GM06990 (cell line): ENCODE measurements at places on chromosomes 16 and 17.

- no peak for DNase-seq
Measured at GRCh38 chr17:70089513-70090148, 14.6 kb downstream of the KCNJ16 start.

GRCh38 chr16:30086291-30087140 lies 5.2 kb downstream of the TBX6 start:
- DNase-seq = no peak

DNA sequence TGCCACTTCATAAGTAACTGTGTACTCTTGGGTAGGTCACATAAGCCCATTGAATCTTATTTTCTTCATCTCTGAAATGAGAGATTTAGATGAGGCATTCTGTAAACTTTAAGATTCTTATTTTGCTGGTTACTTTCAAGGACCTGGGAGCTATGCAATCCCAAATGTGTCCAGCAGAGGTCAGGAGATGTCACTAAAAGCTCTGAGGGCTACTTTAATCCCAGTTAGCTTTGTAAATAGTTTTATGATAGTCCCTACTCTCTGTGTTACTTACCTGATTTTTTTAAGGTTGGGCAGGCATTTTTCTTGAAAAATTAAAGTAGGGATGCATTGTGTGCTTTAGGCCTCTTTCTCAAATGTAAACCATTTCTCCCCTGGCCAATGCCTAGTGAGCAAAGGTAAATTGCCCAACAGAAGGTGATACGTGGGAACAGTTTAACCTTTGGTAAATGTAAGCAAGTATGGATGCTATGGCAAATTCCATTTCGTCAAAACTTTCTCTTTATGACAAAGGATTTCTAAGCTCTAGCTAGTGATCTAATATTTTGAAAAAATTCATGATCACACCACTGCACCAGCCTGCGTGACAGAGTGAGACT lies 57.1 kb upstream of the WSB1 start:
- no peak for DNase-seq

DNA sequence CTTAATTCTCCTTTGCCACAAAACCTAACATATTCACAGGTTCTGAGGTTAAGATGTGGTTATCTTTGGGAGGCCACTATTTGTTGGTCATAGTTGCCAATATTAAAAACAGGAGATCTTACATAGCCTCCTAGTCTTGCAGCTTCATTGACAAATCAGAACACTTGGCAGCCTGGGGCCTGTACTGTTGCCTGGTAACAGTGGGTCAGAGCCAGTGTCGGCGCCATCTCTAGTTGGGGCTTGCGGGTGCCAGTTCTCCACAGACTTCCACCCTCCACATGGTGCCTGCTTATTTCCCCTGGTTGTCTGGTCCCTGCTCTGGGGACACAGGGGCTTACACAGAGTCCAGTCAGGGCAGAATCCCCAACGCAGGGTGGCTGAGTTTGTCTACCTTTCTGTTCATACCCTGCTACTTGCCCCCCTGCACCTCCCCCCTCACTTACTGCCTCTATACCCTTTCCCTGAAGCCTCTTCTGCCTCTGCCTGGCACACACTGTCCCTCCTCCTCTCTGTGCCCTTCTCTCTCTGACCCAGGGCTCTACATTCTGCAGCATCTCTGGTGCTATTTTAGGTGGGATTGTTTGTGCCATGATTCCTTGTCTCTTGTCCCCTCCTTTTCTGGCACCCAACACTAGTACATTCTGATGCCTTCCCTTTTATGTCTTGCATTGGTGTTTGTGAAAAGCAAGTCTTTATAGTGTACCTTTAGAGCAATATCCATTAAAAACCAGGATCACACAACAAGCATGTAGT lies 13.4 kb downstream of the EPN2 start:
- no peak for DNase-seq

- peak; percentile 39 for DNase-seq
Measured at GRCh38 chr17:39927929-39928857, 661 bp downstream of the LRRC3C start.

- DNase-seq = no peak
Measured at GRCh38 chr17:78390241-78391050, 12.0 kb downstream of the PGS1 start.

DNA sequence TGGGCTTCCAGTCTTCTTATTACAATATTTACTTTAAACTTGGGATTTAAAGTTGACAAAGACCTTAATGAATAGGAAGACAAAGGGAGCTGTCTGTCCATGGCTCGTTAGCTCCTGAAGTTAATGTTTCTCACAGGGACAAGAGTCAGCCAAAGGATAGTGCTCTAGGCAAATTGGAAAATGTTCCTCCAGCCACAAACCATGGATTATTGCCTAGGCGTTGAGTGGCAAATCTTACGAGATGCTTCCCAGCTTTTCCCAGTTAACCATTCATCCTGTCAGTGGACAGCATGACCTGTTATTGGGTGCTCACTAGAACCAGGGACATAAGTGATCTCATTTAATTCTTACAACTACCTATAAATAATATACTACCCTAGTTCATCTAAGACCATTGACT lies 3.6 kb downstream of the TEX2 start:
- DNase-seq = no peak

- no peak for DNase-seq
Measured at GRCh38 chr17:78005452-78006171, 47.1 kb downstream of the TNRC6C start.

DNA sequence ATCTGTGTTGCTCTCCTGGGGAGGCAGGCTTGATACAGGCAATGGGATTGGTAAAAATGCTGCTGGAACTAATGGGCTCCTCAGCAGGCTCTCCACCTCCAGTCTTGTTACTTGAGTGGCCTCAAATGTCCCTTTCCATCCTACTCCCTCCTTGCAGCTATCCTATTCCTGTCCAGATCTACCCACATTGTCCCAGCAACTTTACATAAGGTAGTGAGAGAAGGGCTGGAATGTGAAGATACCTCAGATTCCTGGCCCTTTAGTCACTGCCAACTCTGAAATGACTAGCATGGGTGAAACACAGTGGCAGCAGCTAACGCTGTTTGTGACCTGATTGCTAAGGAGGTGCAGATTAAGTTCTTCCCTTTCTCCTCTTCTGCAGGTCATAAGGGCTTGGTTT lies 210.1 kb upstream of the HS3ST4 start:
- DNase-seq = no peak

GRCh38 chr17:48215583-48216139 lies 108.1 kb downstream of the SNX11 start:
- no peak for DNase-seq

GRCh38 chr17:64061178-64061898 lies 40.9 kb upstream of the ICAM2 start:
- peak; percentile 61 for DNase-seq

- peak; percentile 56 for DNase-seq
Measured at GRCh38 chr17:72466199-72466598, 345.4 kb downstream of the SOX9 start.

GRCh38 chr17:36944553-36944952 lies 4.2 kb upstream of the AATF start:
- DNase-seq = no peak

DNA sequence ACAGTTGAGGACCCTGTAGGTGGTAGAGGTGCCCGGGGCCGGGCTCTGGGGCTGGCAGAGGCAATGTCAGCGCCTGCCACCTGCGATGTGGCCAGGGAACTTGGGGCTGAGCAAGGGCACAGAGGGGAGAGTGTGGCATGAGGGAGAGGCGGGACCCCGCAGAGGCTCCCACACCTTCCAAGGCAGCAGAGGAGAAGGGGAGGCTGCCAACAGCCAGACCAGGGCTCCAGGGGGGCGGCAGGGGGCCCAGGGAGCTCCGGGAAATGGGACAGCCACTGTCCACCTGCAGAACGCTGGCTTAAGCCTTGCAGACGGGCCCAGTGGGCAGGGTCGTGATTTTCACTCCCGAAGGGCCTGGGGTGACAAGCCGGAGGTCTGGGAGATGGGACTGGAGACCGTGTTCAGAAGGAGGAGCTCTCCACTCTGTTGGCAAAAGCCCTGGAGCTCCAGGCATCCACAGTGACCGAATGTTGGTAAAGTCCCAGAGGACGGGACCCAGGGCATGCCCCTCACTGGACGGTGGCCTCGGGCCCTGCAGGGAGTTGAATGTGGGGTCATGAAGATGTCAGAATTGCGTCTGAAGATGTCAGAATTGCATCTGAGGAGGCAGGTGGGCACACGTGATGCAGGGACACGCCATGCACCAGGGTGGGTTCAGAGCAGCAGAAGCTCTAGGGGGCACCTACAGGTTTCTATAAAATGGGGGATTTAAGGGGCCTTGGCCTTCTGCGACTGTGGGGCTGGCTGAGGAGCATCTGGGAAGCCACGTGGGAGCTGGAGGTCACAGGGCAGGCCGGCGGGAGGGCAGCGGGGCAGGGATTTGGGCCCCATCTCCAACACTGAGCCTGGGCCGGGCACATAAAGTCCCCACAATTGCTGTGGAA lies 18.6 kb downstream of the CD7 start:
- DNase-seq = no peak

GRCh38 chr17:322006-322780 lies 30.4 kb downstream of the RPH3AL start:
- DNase-seq = no peak

DNA sequence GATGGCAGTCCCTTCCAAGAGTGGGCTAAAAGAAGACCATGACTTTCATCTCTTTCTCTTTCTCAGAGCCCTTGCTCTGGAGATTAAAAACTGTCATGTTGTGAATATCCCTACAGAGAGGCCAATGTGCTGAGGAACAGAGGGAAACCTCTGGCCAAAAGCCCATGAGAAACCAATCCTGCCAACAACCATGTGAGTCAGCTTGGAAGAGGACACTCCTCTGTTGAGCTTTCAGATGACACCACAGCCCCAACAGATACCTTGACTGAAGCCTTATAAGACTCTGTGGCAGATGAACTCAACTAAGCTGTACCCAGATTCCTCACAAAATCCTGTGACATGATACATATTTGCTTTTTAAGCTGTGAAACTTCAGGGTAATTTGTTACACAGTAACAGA lies 19.6 kb downstream of the CPPED1 start:
- no peak for DNase-seq

DNA sequence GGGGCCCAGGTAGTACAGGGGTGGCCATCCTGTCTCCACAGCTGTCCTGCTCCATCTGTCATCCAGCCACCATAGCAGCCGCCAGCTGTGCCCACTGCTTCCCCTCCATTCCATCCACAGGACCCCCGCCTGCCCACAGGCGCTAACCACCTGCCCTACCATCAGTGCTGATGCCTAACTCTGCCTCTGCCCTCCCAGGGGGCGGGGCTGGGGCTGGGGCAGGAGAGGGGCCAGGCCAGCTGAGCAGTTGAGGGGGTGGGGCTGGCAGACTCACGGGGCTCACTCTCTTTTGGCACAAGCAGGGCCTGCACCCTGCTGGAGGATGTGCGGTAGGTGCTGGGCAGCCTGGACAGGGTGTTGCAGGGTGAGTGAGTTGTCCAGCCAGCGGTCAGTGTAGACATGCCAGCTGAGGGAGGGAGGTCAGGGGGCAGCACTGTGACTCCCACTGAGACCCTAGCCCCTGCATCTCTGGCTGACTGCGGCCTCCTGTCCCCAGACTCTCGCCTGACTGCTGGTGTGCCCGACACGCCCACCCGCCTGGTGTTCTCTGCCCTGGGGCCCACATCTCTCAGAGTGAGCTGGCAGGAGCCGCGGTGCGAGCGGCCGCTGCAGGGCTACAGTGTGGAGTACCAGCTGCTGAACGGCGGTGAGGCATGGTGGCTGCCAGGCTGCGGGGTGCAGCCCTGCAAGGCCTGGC lies 9.6 kb downstream of the GALK1 start:
- DNase-seq = no peak

- DNase-seq = peak; percentile 63
Measured at GRCh38 chr17:63446753-63447470, 806 bp upstream of the CYB561 start.

DNA sequence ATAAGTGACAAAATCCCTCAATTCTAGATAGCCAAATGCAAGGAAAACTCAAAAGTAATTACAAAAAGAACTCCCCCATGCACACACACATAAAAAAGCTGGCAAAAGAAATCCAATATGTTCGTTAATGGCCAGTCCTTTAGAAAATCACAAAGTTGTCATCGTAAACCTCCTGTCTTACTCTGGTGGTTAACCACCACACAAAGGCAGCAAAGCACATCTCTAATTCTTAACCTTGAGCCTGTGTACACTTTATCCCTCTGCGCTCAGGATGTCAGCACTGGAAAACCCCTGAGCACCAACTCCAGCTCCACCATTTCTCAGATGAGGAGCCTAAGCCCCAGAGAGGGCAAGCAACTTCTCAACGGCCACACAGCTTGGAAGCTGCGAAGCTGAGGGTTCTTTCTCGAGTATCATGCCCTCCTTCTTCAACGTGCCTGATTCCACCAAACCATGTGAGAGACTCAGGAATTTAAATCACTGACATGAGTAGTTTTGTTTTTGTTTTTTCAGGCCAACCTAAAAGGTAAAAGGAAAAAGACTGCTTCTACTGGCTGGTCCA lies 72.5 kb downstream of the C16orf95 start:
- no peak for DNase-seq

- no peak for DNase-seq
Measured at GRCh38 chr16:2252806-2253148, 1.4 kb upstream of the ECI1 start.

DNA sequence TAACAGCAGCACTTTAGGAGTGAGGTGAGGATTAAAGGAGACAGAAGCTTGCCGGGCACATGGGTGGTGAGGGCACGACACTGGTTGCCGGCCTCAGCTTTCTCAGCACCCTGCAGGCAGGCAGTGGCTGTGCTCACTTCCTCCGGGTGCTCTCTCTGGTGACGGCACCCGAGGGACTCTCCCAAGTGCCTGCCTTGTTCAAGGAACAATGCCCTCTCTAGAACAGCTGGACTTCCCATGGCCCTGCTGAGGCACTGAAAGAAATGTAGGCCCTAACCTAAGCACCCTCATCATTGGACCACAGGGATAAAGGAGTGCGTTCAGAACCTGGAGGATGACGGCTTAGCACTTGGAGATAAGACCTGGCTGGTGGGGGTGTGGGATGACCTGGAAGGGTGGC lies 72.7 kb downstream of the N4BP1 start:
- DNase-seq = no peak

DNA sequence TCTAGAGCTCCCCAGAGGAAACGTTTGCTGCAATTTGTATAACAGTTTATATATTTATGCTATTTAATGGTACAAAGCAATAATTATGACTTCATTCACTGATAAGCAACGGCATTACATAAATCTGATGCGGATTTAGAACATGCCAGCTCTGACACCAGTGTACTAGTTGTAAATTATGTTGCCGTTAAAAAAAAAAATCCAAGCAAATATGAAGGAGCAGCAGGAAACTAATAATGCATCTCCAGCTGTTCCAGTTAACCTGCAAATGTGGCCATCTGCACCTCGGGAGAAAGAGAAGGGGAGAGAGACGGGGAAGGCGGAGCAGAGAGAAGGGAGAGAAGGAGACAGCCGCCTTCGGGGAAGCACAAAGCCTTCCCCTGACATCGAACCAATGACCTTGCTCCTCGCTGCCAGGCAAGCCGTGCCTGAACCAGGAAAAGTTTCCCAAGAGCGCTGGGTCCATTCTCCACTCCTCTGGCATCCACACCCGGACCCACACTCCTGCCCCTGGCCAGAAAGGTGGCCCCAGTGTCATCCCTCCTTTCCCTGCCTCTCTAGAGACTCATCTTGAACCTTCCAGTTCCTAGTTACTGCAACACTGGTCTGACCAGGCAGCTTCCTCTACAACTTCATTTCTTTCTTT lies 174.8 kb downstream of the C16orf78 start:
- no peak for DNase-seq
